ENCODE measurements at places on chromosomes 1 and 21.

- DNase-seq, result no peak
These were observed 769 bp upstream of the ADAMTS4 start for GRCh38 chr1:161199506-161200139.

GRCh38 chr1:35847935-35848565 is 35.0 kb upstream of the AGO1 start:
- no peak for DNase-seq

GRCh38 chr1:109641078-109641740 is 14.7 kb upstream of the GSTM4 start:
- DNase-seq, result no peak

DNA sequence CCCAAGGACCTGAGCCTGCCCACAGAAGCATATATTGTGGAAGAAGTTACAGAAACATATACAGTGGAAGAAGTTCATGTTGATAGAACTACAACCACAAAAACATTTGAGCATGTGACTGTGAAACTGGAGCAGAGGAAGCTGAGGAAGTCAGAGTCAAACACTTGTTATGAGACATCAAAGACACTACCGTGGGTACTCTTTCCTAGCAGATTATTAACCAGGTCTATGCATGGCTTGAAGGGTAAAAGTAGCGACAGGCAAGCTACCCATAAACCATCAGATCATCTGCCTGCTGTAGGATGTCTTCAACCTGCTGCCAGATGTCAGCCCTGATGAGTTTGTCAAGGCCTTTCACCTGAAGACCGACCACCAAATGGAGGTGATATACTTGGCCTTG is 35.8 kb downstream of the IVNS1ABP start:
- no peak for DNase-seq

- peak; percentile 21 for DNase-seq
These were observed at the start of gene IFI44 for GRCh38 chr1:78649628-78650027. Gene IFI44, plus strand, starts transcription at chr1:78649831. Its CDS starts 365 bp downstream, at chr1:78650196.

DNA sequence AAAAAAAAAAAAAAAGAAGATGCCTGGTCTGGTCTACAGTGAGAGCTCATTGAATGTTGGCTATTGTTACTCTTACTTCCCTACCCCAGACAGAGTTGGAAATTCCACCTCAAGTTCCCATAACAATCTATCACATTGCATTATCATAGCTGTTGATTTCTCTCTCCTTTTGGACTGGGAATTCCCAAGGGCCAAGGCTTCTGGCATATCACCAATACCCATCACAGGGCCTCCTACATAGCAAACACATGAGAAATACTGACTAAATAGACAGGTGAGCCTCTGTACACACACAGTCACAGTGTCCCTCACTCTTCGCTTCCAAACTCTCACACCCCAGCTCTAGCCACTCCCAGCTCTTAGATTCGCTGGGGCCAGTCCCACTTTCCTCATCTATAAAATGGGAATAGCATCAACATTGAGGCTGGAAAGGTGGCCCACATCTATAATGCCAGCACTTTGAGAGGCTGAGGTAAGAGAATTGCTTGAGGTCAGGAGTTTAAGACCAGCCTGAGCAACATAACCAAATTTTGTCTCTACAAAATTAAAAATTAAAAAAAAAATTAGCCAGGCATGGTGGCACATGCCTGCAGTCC is 6.4 kb downstream of the PTAFR start:
- no peak for DNase-seq

GRCh38 chr1:161440312-161440894 is 64.9 kb upstream of the FCGR2A start:
- peak; percentile 63 for DNase-seq

- no peak for DNase-seq
These were observed 15.6 kb downstream of the TPM3 start for GRCh38 chr1:154176337-154176736.

DNA sequence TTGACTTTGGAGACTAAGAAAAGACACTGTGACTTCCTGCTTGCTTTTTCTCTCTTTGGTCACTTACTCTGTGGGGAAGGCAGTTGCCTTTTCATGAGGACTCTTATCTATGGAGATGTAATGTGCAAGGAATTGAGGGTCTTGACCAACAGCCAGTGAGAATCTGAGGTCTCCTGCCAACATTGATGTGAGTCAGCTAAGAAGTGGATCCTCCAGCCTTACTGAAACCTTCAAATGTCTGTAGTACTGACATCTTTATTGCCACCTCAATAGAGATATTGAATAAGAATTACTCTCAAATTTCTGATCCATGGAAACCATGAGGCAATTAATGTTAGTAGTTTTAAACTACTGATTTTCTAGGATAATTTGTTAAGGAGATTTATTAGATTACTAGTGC is 598.4 kb downstream of the ADGRL2 start:
- DNase-seq, result no peak

GRCh38 chr1:161763522-161764098 is 2.5 kb upstream of the ATF6 start:
- DNase-seq, result no peak

DNA sequence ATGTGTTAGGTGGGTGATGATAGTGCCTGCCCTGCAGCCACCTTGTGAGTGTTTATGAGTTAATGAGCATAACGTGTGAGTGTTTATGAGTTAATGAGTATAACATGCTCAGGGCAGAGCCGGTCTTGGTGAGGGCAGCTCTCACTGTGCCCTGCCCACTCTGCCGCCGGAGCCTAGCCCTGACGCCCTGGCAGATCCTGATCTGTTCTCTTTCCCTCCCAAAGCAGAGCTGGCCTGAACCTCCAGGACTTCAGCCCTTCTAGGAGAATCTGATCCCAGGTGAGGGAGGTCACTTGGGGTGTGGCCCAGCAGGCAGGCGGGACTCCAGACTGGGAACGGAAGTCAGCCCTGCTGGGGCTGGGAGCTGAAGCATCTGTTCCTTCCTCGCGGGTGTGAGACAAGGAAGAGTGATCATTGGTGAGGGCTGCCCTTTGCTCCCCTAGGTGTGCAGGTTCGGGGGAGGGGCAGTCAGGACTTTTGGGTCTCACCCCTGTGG is 5.7 kb downstream of the FBLIM1 start:
- no peak for DNase-seq
